ENCODE measurements at places on chromosomes 3 and 15.

DNA sequence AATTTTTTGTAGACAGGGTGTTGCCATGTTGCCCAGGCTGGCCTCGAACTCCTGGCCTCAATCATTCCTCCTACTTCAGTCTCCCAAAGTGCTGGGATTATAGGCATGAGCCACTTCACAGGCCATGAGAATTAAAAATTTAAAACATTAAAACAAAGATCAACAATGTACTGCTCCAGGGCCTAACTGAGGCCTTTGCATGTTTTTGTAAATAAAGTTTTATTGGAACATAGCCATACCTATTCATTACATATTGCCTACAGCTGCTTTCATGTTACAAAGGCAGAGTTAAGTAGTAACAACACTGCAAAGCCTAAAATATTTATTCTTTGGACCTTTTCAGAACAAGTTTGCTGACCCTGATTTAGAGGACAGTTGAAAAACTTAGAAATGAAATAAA, 9.6 kb downstream of the VPS39 start:
- DNase-seq, result no peak

DNA sequence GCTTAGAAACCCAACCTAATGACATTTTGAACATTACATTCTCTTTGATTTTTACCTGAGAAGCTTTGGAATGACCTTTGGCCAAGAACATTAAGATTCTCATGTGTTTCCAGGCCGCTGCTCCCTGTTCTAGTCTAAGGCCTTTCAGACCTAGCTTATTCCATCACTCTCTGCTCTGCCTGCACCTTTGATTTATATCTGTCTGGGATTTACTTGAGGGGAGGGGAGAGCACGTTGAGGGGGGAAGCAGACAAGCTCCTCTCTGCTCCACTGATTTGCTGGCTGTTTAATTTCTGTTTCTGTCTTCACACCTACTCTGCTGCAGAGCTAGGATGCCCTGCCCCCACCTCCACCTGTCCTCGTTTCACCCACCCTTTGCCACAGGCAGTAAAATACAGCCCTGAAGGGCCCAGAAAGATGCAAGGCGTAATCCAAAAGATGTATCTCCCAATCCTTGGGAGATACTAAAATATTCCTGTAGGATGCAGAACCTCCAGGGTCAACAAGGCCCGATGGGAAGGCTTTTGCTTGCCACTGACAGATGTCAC, 429.8 kb downstream of the EPHB1 start:
- no peak for DNase-seq

GRCh38 chr15:98899272-98900021, 108.1 kb downstream of the PGPEP1L start:
- no peak for DNase-seq

GRCh38 chr3:11155341-11156025, 1.2 kb downstream of the HRH1 start:
- DNase-seq, result peak; percentile 51

DNA sequence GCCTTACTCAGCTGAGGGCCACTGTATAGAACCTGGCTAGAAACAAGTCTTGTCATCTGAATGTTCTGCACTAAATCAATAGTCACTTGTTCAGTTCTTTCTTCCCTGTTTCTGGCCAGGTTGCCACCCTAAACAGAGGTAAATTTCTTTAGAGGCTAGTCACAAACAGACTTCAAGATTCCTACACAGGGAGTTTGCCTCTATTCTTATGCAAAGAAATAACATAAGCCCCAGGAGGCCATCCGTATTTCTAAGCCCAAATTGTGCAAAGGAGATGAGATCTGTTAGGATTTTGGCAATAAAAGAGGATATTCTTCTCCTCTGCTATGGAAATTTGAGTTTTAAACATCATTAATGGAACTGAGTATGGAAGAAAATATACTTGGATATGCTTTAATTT, 4.9 kb downstream of the ZIC4 start:
- no peak for DNase-seq

GRCh38 chr3:178277605-178278004, 258.6 kb upstream of the KCNMB2 start:
- no peak for DNase-seq

DNA sequence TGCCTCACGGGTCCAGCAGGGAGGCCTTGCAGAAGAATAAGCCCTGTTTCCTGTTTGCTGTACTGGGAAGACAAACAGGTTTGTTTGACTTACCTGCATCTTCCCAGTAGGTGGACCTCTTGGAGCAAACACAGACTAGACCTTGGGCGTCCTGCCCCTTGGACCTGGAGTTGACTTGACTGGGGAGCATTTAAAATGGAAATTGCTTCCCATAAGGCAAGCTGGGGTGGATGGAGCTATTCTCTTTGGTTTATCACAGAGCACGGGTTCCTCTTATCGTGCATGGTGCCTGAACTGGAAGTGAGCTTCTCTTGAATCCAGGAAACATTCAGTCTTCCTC, 151.4 kb downstream of the RPLP1 start:
- no peak for DNase-seq

- no peak for DNase-seq
Observed at GRCh38 chr3:57794501-57794900, 38.4 kb downstream of the SLMAP start.

- peak; percentile 4 for DNase-seq
Observed at GRCh38 chr3:94336046-94336753, 273.3 kb downstream of the NSUN3 start.

GRCh38 chr3:159763602-159764489, 224.8 kb upstream of the IL12A start:
- peak; percentile 84 for DNase-seq

GRCh38 chr3:53885239-53885638, 3.3 kb upstream of the ACTR8 start:
- DNase-seq, result no peak

DNA sequence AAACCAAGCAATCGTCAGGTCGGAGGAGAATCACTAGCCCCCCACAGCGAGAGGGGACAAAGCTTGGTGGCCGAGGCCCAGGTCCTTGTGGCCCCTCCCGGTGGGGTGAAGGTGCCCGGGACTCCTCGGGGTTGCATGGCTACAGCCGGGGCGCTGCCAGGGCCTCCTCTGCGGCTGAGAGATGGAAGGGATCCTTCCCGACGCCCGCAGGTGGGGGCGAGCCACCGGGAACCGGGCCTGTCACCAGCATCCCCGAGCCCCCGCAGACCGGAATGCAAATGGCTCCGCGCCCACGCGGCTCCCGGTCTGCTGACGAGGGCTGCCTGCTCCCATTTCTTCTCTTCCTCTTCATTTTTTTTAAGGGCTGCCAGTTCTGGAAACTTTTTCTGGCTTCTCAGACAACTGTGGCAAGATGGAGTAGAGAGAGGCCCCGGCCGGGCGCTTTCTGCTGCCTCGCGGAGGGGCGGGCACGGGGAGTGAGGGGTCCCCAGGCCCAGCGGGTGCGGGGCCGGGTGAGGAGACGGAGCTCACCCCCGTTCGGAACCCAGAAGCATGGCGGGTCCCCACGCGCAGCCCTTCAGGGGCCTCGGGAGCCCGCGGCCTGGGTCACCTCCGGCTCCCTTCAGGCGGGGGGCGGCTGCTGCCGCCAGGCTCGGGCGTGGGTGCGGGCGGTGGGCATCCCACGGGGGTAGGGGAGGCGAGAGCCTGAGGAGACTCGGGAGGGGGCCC, 27.5 kb downstream of the MELTF start:
- no peak for DNase-seq

- DNase-seq, result no peak
Observed at GRCh38 chr3:183328823-183329222, 75.8 kb downstream of the B3GNT5 start.

DNA sequence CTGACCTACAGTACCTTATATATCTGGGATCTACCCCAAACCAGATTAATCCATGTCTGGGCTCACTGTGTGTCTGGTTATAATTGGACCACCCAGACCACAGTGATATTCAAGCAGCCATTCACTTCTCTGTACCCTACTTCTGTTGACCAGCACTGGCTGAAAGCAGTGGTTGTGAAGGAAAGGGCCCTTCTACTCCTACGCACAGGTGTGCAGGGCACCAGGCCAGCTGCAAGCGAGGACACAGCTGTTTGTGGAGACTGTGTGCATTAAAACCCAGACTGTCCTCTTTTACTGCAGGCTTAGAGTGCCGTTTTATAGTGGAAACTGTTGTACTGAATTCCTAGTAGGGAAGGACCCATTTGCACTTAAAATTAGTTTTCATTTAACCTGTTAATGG, 29.5 kb downstream of the CTDSPL start:
- DNase-seq, result no peak

GRCh38 chr3:97306226-97306625, 458.3 kb upstream of the ARL6 start:
- DNase-seq, result no peak

GRCh38 chr3:142664819-142665218, 59.0 kb upstream of the TRPC1 start:
- no peak for DNase-seq

- no peak for DNase-seq
Observed at GRCh38 chr3:77449459-77450350, 409.8 kb downstream of the ROBO2 start.

Measured in GM20000 (cell line).